ENCODE measurements at places on chromosomes 11 and 22.

DNA sequence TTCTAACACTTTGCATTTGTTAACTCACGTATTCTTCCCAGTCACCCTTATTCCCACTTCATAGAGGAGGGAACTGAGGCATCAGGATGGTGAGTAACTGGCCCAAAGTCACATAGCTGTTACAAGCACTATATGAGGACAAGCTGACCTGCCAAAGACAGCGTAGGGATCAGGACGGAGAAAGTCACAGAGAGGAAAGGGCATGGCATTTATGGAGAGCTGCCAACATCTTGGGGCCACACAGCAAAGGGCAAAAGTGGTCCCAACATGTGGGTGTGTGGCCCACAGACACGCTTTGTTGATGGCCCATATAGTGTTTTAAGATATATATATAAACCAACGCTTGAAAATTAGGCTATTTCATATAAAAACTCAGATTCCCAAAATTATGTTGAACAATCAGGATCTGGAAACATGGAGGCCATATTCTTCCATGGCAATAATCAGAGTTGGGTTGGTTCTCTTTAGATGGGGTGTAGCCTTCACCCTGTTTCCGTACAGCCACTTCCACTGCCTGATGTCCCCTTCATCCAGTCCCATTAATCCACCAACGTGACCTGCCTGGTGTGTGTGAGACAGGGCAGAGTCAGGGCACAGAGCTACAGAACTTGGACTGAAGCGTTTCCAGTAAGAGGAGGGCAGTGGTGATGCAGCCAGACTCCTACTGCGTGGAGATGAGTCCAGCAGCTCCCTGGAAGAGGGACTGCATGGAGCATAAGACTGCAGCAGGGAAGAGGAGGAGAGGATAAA, 39.9 kb upstream of the CD5 start:
- no peak for DNase-seq

GRCh38 chr11:63853476-63853875, 14.6 kb downstream of the MARK2 start:
- DNase-seq: no peak

- DNase-seq: no peak
Observed at GRCh38 chr11:95924414-95924760, 480 bp upstream of the MTMR2 start.

DNA sequence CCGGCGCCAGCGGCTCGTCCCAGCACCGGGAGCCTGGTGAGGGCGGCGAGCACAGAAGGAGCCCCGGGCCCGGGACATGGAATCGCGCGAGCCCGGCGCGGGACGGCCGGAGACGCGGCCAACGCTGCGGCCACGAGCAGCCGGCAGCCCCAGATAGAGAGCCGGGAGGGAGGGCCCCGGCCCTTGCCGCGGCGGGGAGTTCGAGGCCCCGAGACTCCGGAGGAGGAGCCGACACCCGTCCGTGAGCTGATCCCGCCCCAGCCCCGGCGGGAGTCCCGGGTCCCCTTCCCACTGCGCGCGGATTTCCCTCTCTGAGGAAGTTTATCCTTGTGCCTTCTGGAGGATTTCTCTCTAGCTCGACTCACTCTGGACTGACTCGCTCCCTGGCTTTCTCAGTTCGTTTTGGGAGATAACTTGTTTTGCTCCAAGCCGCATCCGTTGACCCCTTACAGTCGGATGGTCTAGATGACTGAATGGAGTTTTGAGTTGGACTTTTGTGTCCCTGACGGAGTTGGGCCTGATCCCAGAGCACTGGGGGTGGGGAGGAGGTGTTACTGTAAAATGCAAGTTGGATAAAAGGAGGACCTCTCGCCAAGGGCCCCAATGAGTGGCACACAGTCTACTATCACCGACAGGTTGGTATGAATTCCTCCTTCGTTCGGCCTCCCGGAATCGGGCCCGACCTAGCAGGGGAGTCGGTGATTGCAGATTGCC, 585 bp downstream of the ARHGEF12 start:
- DNase-seq: peak; percentile 9

GRCh38 chr11:33028537-33028914, 10.8 kb upstream of the TCP11L1 start:
- no peak for DNase-seq

DNA sequence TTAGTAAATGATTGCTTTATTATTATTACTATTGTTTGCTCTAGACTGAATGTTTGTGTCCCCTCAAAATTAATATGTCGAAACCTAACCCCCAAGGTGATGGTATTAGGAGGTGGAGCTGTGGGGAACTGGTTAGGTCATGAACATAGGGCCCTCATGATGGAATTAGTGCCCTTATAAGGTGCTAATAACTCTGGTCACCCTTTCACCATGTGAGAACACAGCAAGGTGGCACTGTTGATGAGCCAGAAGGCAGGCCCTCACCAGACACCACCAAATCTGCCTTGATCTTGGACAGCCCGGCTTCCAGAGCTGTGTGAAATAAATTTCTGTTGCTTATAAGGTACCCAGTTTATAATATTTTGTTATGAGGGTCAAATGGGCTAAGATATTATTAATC, 95.8 kb downstream of the BDNF start:
- no peak for DNase-seq

DNA sequence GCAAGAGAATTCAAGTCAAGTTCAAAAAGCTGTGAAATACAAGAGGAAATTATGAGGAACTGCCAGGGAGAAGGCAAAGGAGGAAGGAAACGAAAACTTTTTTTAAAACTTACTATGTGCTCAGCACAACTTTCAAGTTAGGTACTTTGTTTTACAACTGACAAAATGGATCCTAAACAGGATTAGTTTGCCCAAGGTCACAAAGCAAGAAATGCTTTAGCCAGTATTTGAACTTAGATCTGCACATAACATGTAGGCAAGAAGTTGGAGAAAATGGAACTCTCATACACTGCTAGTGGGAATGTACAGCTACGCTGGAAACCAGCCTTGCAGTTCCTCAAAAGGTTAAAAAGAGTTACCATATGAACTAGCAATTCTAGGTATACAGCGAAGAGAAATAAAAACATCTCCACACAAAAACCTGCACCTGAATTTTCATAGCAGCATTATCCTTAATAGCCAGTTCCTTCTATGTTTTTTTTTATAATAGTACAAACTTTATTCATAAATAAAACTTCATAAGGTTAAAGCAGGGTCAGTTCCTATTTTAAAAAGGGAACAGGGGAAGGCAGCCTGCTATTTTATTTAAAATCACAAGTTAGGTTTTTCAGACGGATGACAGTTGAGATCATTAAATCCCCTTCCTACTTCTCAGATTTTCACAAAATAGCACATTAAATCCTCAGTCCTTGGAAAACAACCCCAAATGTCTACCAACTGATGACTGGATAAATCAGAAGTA, 19.2 kb downstream of the DDX6 start:
- DNase-seq: no peak

Measured in CD4-positive, alpha-beta T cell (primary cell).